Stimulated activated CD4-positive, alpha-beta T cell treated with anti-CD3 and anti-CD28 coated beads, Interleukin-12 subunit alpha, Interleukin-12 subunit beta, amount 100 ng/mL, for 4 hours (primary cell): ENCODE measurements at places on chromosomes 11 and 22.

DNA sequence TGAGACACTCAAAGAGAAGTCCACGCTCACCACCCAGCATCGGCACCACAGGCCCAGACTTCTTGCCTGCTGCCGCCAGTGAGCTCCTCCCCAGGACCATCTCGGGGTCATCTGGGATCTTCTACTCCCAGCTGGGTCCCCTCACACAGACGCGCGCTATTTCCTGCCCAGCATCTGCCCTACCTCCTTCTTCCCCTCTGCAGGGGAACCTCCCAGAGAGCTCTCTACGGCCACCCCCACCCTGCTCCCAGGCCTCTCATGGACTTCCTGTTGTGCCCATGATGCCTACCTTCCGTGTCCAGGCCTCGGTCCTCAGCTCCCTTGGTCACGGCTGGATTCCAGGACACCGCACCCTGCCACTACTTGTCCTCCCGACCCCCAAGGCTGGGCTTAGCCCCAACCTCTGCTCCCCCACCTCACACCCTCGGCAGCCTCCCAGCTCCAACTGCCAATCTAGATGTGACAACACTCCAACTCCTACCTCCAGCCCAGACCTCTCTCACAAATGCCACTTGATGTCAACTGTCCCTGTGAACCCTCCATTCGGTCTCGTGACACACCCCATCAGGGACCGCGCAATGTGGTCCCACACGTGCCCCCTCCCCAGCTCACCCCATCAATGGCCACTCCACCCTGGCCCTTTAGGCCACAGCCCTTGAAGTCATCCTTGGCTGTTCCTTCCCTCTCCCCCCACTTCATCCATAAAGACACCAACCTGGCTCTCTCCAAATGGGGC, 45.3 kb downstream of the SGSM3 start:
- DNase-seq: no peak

DNA sequence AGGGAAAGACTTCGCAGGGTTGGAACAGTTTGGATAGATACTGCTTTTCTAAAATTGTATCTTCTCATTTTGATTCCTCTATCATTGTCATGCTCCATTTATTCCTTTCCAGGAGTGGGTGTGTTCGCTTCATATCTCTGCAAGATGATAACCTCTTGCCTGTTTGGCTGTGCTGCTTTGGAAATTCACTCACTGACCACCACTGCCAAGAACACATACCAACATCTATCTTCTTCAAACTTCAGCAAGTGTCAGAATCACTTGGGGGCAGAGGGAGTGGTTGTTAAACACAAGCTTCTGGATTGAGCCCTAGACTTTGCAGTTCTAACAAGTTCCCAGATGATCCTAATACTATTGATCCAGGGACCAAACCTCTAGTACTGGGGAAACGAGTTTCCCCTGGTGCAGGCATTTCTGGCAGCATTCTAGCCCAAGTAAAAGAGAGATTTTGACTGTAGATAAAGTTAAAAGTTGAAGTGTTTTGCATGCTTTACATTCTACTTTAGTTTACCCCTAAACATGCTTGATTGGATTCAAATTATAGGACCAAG, 11.5 kb upstream of the DKK3 start:
- DNase-seq: no peak

DNA sequence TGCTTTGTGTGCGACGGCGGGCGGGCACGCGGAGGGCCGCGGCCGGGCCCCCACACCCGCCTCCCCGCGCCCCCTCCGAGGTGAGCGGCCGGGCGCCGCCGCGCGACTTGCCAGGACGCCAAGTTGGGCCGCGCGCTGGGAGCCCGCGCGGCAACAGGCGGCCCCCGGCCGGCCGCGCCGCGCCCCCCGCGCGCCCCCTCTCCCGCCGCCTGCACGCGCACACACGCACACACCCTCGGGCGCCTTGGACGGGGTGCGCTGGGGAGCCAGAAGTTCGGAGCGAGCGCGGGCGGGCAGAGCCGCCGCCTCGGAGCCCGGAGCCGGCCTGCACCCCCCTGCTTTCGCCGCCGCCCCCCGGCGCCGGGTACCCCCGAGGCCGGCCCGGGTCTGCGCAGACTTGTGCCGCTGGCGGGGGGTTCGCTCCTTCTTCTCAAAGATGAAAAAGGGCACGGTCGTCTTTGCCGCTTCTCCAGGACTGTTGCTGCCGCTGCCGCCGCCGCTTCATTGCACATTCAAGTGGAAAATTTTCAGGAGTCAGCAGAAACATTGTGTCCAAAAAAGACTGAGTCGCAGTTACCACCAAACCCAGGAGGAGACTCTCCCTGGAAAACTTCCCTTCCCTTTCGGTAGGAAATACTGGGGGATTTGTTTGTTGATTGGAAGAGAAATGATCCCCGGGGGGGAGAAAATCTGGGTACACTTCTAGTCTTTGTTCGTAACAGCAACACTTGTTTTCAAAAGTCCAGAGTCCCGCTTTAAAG, 895 bp downstream of the TEAD1 start:
- no peak for DNase-seq

GRCh38 chr22:27466778-27467438, 334.6 kb downstream of the MN1 start:
- no peak for DNase-seq

- no peak for DNase-seq
Observed at GRCh38 chr11:48036466-48036865, 56.1 kb downstream of the PTPRJ start.

DNA sequence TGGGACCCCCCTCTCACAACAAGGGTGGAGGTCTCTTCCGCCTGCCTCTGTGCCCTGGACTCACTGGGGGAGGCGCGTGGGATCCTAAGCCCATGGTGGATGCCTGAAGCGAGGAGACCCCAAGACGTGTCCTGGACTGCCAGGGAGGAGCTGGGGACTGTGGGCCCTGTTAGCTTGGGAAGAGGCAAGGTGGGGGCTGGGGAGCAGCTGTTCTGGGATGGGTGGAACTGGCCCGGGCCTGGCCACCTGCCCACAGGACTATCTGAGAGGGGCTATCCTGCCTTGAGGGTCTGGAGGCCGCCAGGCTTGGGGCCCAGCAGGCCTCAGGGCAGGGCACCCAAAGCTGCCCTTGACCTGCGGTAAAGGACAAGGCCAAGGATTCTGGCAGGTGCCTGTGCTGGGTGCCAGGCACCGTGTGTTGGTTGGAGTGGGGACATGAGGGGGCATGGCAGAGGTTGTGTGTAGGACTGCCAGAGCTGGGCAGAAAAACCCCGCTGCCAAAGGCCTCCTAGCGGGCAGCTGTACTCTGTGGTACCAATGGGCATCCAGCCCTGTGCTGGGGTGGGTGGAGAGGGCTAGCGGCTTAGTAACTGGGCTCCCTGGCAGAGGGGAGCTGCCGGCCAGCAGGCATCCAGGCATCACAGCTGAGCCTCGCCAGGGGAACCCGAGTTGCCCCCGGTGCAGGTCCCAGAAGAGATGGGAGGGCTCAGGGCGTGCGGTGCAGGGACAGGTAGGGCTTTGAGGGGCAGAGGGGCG, 670 bp downstream of the LSP1 start:
- no peak for DNase-seq

DNA sequence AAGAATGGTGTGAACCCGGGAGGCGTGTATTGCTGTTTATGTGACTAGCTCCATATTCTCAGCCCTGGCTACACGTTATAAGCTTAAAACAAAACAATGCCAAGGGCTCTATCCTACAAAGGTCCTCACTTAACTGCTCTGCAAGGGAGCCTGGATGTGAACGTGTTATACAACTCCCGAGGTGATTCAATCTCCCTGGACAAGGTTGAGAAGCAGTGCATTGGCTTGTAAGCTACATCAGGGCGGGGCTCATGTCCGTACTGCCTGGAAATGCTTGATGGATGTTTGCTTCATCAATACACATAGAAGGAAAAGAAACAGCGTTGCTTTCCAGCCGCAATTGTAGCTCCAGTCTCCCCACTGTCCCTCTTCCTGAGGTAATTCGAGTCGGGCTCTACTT, 256.9 kb upstream of the SYN3 start:
- no peak for DNase-seq

GRCh38 chr22:17164392-17165024, 5.4 kb upstream of the HDHD5 start:
- no peak for DNase-seq

DNA sequence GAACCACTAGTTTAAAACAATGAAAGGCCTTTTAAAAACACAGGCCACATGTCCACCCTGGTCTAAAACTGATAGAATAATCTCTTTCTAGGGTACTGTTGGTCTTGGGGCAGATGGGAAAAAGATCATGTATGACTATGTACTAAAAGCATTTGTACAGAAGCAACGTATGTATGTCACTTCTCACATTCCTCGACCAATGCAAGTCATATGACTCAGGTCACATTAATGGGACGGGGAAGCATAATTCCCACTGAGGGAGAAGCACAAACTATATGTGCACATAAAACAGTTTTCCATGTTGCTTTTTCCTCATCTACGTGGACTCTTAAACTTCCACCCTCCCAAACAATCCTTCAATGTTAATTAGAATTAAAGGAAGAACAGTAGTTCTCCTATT, 32.2 kb upstream of the GAB2 start:
- DNase-seq: no peak

- DNase-seq: no peak
Observed at GRCh38 chr11:78825591-78826020, 250.9 kb upstream of the NARS2 start.

DNA sequence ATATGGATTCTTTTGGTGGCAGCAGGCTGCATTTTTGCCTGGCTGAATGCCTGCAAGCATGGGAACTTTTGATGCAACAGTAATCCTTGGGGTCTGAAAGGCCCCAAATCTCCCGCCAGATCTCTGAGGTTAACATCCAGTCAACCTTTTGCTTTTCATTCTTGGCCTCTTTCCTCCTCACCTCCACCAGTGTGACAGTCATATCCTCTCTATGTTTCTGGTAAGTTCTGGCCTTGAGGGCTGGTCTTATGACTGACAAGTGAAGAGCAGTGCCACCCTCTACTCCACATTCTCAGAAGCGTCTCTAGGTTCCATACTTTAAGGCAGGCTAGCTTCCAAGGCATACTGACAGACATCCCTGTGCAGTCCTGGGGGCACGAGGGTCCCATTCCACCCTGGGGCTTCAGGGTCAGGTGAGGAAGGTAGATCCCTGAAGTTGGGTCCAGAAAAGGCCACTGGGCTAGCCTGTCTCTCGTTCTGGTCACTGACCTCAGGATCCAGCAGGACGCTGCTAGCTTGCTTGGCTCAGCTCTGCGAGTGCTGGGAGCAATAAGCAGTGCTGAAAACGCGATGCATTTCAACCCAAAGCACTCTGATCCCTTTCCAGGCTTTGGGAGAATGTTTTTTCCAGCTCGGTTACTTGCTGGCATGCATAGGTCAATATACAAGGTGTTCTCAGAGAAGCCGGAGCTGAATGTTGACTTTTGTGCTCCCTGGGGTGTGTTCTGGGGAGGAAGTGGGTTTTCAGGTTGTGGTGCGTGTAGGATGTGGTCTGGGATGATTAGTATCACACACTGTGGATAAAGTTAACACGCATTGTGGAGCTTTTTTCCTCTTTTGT, 75.2 kb downstream of the PTPRJ start:
- peak; percentile 15 for DNase-seq

GRCh38 chr11:122664188-122664587, 8.7 kb downstream of the UBASH3B start:
- DNase-seq: no peak

- peak; percentile 4 for DNase-seq
Observed at GRCh38 chr11:32259641-32260081, 168.8 kb downstream of the RCN1 start.

DNA sequence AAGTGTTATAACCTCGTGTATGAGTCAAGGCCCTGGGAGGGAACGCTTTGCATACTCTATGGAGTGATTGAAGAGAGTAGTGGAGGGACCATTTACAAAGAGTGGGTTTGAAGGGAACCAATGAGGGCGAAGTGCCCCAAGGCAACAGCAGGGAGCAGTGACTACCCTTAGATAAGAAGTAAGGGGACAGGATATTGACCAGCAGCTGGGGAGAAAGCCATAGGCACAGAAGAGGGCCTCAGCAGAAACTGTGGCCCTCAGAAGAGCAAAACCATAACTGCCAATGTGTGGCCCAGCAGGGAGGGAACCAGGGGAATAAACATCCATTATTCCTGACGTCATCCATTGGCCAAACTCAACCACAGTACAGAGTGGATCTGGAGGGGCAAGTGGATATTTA, 24.7 kb downstream of the PARVA start:
- no peak for DNase-seq

DNA sequence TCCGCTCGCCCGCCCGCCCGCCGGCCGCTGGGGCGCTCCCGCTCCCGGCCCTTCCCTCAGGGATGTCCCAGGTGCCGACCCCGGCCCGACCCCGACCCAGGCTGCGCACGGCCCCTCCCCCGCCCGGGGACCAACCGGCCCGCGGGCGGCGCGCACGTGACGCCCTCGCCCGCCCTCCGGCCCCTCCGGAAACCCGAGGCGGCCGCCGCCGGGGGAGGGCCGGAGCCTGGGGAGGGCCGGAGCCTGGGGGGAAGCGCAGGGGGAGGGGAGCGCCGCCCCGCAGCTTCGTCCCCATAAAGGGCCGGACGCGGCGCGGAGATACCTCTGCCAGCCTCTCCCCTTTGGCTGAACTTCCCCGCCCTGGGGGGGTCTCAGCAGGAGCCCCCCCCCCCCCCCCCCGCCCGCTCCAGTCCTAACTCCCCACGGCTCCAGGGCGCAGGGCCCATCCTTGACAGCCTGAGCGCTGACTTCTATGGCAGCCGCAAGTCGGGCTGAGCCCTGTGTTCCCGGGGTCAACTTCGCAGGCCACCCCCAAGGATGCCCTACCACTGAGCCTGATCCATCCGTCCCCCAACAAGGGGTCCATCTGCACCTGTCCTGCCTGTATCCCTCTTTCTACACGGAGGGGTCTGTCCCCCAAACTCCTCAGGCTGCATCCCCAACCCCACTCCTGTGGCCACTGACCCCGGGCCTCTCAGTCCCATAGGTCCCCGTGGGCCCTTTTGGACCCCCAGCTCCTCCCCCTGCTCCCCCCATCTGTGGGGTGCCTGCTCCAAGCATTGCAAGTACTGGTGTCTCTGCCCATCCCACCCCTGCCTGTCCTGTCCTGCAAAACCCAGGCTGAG, at the start of gene MAPK12:
TSS of gene MAPK12 (minus strand) at position 69 of the 845 bp plus-strand sequence. CDS start 174 bp downstream, outside the sequence.
- DNase-seq: no peak

- DNase-seq: no peak
Observed at GRCh38 chr11:111718859-111719258, 47.3 kb downstream of the PPP2R1B start.

- DNase-seq: no peak
Observed at GRCh38 chr22:40210818-40211217, 33.1 kb downstream of the TNRC6B start.

- no peak for DNase-seq
Observed at GRCh38 chr11:34466802-34467488, 28.2 kb downstream of the CAT start.

DNA sequence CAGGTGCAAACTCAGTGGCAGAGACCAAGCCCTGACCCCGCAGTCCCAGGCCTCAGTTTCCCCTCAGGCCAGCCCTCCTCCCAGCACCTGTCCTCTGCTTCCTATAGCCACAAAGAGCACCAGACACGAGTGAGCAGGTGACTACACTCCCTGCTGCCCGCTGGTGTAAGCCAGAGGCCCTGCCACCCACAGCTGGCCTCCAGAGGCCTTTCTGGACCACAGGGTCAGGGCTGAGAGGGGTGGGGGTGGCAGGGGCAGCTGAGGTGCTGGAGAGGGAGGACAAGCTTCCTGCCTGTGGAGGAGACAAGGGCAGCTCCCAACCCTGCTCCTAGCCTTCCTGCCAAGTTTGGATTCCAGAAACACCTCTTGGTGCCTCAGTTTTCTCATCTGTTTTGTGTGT, 31.3 kb upstream of the WNT7B start:
- DNase-seq: no peak

GRCh38 chr22:35555483-35555890, 14.9 kb downstream of the RASD2 start:
- DNase-seq: no peak
